Pons (tissue), 1 donor: ENCODE measurements at places on chromosomes 7 and 10.

DNA sequence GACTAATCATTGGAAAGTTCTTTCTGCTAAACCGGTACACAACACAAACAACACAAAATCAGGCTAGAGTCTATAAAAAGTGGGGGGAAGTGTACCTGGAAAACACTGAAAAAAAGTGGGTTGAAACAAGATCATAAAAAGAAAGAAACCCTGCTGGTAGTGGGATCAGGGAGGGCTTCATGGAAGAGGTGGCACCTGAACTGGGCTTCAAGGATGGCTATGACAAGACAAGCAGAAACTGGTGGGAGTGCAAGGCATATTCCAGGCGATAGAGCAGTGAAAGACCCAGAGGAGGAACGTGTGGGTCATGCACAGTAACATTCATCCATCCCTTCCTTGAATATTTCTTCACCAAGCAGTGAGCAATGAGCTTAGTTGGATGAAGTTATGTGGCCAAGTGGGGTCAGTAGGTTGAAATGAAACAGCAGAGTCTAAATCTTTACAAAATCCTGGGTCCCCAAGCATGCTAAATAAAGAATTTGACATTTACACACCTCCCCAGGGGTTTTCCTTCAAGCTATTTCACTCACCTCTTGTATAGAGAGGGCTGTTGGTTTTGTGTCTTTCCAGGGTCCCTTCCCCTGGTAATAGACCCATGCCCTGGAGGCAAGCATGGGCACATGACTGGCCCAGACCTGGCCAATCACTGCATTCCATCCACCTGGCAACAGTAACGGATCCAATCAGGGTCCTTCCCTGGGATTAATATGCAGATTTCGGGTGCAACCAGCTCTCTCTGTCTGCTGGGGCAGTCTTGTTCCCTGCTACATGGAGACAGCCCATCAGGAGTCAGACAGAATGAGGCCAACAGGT, 38.2 kb downstream of the SPOCK2 start:
- no peak for DNase-seq

DNA sequence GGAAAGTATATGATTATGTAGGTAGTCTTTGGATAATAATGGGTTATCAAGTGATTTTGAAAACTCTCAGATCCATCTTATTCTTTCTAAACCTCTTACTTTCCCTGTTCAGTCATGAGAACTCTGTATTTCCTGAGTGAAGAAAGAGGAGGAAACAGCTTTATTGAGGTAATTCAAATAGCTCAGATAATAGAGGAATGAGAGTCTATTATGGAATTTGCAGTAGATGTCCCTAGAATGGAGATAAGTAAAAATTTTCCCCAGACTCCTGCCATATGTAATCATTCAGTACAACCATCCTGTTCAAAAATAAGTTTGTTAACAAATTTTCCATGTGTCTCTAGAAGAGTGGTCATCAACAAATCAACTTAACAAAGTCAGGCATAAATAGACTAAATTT, 36.4 kb downstream of the EPDR1 start:
- no peak for DNase-seq

DNA sequence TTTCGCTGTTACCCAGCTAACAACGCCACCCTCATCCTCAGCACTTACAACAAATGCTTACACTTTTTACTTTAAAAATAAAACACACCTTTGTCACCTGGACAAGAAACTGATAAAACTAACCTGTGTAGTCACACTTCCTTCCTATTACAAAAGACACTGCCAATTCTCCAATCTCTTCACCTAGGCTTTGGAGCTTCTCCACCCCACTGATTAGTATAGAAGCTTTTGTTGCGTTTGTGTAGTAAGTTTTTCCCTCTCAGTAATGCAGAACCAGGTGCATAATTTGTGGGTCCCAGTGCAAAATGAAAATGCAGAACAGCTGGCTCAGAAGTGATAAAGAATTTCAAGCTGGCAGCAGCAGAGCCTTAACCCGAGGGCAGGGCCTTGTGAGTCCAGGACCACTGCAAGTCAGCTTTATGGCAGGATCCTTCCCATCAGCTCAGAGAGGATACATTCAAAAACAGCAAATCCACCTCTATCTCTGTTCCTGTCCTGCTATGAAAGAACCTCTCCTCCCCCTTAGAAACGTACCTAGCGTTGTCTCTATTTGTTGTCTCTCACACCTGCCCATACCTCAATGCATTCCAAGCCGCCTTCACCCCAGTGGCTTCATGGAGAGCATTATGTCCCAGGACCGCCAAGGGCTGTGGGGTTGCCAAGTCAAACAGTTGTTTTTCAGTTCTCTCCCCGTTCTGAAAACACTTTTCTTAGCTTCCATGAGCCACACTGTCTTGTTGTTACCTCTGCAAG, 40.3 kb upstream of the EGFR start:
- DNase-seq = no peak

DNA sequence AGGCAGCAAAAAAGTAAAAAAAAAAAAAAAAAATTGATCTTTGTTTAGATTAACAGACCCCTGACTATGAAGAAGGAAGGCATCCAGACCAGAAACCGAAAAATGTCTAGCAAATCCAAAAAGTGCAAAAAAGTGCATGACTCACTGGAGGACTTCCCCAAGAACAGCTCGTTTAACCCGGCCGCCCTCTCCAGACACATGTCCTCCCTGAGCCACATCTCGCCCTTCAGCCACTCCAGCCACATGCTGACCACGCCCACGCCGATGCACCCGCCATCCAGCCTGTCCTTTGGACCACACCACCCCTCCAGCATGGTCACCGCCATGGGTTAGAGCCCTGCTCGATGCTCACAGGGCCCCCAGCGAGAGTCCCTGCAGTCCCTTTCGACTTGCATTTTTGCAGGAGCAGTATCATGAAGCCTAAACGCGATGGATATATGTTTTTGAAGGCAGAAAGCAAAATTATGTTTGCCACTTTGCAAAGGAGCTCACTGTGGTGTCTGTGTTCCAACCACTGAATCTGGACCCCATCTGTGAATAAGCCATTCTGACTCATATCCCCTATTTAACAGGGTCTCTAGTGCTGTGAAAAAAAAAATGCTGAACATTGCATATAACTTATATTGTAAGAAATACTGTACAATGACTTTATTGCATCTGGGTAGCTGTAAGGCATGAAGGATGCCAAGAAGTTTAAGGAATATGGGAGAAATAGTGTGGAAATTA, 19.4 kb downstream of the GATA3 start:
- no peak for DNase-seq

GRCh38 chr10:69334302-69335062, 56.2 kb downstream of the HK1 start:
- DNase-seq = no peak

DNA sequence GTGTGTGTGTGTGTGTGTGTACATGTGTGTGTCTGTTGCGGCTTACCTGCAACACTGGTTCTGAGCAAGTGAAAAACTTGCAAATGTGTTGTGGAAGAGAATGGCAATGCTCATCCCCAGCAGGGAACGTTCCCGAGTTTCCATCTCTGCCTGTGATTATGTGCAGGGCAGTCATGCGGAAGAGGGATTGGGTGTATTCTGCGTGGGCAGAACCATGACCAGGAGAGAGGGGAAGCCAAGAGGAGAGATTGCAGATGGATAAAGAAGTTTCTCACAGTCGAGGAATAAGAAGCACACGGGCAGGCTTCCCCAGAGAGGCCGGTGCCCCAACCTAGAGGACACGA, 99.9 kb downstream of the CTBP2 start:
- no peak for DNase-seq

- no peak for DNase-seq
These were observed 5.3 kb downstream of the DENND2A start for GRCh38 chr7:140635345-140635744.

GRCh38 chr7:132730105-132730504, 153.8 kb upstream of the PLXNA4 start:
- DNase-seq = no peak

- no peak for DNase-seq
These were observed 9.9 kb upstream of the MYO1G start for GRCh38 chr7:44988701-44989100.

- no peak for DNase-seq
These were observed 10.8 kb downstream of the LMOD2 start for GRCh38 chr7:123666492-123666891.

DNA sequence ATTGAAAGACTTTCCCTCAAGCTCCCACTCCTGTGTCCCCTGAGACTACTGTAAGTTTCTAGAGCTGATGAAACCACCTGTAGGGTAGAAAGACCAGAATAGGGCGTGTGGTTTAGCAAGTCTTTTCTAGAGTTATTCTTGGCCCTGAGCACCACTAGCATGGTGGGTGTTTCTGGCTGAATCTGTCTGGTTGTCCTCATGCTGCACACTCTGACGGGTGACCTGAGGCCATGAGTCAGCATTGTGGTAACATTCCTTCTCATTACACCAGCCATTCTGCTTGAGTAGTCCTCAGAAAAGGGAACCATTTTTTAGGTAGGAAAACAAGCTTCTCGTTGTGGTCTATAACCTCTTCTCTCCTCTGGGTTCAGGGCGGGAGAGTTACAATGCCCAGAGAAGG, 250.3 kb downstream of the SNX13 start:
- DNase-seq = no peak

- DNase-seq = no peak
These were observed 441 bp downstream of the CCDC186 start for GRCh38 chr10:114173603-114173920.

- DNase-seq = no peak
These were observed 321.8 kb downstream of the PAXIP1 start for GRCh38 chr7:154680894-154681659.

DNA sequence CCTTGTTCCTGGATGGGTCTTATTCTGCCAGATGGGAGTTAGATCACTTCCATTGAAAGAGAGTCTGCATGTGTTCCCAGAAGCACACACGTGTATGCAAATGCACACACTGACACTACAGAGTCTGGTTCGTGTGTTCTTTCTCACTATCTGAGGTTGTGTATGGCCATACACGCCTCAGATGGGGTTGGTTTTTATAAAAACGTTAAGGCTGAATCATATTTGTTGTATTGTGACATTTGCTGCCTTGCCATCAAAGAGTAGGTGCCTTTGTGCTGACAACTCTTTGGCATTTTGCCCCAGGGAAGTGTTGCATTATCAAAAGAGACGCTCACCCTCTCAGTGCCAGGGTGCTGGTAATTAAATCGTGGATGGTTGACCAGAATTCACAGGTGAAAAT, 37.7 kb upstream of the HDAC9 start:
- DNase-seq = no peak

DNA sequence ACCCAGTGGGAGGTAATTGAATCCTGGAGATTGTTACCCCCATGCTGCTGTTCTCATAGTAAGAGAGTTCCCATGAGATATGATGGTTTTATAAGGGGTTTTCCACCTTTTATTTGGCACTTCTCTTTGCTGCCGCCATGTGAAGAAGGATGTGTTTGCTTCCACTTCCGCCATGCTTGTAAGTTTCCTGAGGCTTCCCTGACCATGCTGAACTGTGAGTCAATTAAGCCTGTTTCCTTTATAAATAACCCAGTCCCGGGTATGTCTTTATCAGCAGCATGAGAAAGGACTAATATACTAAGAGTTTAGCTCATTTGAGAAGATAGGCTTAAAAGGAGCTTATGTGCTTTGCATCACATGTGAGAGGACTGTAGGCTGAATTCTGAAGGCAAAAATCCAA, 29.3 kb downstream of the TMEM248 start:
- DNase-seq = no peak

DNA sequence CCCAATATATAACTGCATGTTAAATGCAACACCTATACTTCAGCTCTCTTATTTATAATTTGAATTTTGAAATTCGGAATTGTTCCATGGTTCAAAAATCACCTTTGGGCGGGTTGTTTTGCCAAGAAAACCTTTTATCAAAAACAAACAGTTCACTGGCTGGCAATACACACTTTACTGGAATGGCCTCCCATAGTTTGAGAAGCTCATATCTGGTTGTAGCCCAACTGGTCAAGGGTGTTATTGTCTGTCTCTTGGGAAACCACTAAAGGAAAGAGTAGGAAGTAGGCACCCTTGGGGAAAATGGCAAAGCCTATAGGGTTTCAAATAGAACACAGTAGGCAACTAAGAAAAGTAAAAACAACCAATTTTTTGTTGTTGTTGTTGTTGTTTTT, 117.9 kb downstream of the HIPK2 start:
- no peak for DNase-seq

DNA sequence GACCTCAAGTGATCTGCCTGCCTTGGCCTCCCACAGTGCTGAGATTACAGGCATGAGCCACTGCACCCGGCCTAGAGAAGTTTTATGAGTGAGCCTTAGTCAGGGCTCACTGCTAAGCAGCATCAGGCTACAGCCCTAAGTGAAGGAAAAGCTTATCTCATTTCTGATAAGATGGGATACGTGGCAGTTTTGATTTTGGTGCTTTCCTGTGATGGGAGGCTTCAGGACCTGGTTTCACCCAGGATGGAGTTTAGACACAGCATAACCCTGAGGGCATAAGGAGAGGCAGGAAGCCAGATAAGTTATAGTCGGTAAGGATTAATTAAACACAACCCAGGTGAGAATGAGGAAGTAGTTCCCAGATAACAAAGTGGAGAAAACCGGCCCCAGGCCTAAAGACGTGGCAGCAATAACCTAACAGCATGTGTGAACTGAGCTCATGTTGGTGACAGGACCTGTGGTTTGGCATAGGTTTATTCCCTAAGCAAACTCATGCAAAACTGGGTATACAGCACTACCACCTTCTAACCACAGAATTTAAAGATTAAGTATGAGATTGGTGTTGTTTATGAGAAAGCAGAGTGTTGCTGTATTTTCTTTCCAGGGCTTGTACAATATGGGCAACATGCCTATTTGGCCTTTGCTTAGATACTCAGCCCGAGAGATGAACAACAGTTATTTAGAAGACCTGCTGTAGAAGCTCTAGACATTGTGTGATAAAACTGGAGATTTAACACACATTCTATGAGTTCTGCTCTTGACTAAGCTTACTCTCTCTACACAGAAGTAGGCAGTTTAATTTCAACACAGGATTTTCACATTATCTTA, 119.4 kb downstream of the COL28A1 start:
- DNase-seq = no peak

DNA sequence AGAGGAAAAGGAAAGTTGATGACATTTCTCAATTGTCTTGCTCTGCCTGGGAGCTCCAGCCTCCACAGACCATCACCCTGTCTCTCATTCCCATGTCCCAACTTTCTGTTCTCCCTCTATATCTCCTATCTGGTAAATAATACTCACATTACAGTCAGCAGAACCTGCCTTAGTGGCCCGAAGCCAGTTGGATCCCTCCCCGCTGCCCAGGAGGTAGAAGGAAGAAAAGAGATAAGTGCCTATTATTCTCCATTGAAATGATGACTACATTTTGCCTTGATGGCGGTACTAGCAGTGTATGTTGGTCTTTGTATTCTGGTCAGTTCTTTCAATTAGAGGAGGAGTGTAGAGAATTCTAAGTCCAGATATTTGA, 91.9 kb downstream of the CSTF2T start:
- DNase-seq = no peak

GRCh38 chr7:20083781-20084180, 133.4 kb downstream of the MACC1 start:
- no peak for DNase-seq

DNA sequence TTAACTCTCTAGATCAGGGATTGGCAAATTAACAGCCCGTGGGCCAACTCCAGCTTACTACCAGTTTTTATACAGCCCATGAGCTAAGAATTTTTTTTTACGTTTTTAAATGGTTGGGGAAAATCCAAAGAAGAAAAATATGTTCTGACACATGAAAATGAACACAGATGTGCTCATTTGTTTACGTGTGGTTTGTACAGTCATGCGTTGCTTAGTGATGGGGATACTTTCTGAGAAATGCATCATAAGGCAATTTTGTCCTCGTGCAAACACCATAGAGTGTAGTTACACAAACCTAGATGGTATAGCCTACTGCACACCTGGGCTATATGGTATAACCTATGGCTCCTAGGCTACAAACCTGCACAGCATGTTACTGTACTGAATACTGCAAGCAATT, 8.3 kb upstream of the SMKR1 start:
- DNase-seq = no peak
